Hypothalamus (tissue), 51 donors: ENCODE measurements at places on chromosomes 2 and 18.
A peak's percentile ranks its signal among the peaks of the same experiment; 100 is the strongest.

- no peak for DNase-seq
Measured at GRCh38 chr2:205685314-205686055, 3.2 kb downstream of the NRP2 start.

DNA sequence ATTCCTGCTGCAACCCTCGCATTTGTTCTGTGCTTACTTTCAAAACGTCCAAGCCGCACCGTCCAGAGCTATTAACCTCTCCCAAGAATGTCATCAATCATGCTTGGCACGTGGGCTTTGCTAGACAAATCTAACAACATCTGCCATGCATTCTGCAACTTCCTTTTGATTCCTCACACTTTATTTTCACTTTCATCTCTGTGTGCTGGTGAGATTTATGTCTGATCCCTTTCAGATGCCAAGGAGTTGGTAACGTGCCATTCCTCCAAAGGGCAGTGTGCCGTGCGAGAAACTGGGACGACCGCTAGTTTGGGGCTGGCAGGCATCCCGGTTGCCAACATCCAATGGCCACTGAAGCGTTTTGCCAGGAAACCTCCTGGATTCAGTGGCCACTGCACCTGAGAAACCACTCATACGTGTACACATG, 230.0 kb upstream of the PARD3B start:
- peak; percentile 31 for DNase-seq

- DNase-seq = no peak
Measured at GRCh38 chr18:48530399-48531081, 8.3 kb upstream of the CTIF start.

DNA sequence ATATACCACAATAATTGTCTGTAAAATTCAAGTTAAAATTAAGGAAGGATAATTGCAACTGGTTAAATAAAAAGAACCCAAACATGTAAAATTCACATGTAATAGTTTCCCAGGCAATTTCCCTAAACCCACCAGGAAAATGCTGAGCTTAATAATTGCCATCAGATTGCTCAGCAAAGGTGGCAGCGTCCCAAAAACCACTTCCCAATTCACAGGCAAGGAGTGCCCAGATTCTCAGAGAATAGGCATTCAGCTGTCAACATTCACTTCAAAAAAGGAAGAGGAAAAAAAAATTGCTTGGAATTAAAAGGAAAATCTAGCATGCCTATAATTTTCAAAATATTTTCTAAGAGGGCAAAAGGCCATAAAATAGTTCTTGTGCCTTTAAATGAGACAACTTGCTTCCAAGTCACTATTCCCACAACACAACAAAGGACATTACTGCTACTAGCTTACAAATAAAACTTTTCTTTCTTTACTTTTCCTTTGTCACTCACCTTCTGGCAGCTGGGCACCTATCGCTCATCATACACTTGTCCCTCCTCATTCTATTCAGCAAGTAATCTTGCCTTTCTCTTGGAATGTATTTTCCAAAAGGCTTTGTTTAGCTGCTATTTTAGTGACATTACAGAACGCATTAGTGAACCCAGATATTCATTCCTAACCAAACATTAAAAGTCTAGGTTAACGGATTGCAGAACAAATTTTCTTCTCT, 15.2 kb downstream of the SRBD1 start:
- peak; percentile 8 for DNase-seq

DNA sequence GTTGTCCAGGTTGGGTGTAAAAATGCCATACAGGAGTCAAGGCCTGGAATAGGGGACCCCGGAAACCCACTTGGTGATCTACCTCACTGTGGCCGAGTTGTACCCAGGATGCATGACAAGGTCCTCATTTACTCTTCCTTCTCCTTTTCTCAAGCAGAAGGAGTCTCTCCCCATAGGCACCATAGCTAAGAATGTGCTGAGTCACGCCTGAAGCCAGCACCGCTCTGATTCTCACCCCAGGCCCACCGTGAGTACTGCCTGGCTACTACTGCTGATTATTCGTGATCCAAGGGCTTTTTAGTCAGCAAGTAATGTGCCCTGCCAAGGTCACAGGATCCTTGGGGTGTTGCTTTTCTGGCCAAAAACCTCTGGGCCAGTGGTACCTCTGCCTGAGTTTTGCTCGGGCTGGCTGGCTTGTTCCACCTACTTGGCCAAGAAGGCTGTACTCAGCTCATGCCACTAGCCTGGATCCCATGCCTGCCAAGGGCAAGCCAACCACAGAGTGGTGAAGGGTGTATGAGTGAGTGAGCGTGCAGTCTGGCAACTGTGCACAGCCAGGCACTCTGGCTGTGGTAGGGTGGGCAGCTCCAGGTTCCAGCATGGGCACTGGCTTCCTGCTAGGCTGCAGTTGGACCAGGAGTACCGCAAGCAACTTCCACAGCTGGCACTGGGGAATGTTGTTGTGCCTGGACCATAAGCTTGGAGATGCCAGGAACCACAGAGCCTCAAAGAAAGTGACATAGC, 650.1 kb upstream of the VRK2 start:
- no peak for DNase-seq

DNA sequence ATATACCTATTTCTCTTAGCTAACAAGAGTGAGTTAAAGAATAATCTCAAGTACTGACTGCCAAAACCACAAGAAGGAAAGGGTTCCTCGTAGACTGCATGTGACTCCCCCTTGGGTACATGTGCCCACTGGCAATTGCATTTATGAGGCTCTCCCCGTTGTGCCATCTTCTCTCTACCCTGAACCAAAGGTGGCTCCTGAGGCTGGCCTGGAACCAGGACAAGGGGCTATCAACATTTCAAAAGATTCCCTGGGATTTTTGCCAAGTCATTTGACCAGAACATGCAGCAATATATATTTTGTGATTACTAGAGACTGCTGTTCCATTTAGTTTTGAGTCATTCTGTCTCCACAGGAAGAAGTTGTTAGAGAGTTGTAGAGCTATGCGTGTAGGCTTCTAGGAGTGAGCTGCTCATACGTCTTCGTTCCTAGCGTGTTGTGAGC, 45.8 kb downstream of the LAMA3 start:
- no peak for DNase-seq

- DNase-seq = no peak
Measured at GRCh38 chr2:209441541-209441940, 17.7 kb downstream of the MAP2 start.

GRCh38 chr2:129755786-129756185, 223.7 kb upstream of the RAB6C start:
- DNase-seq = no peak

GRCh38 chr2:36125702-36126101, 229.9 kb upstream of the CRIM1 start:
- no peak for DNase-seq

DNA sequence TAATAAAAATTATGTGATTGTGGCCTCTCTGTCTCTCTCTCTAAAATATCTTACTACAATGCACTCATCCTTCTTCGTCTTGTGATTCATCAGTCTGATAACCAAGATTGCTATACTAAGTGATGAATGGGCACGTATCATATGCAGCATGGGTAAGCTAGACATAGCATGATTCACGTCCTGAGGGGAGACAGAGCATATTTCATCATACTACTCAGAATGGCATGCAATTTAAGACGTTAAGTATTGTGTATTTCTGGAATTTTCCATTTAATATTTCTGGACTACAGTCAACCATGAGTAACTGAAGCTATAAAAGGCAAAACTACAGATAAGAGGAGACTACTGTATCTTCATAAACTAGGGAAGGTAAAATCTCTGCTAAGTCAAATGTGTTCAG, 97.0 kb upstream of the CD226 start:
- DNase-seq = no peak

DNA sequence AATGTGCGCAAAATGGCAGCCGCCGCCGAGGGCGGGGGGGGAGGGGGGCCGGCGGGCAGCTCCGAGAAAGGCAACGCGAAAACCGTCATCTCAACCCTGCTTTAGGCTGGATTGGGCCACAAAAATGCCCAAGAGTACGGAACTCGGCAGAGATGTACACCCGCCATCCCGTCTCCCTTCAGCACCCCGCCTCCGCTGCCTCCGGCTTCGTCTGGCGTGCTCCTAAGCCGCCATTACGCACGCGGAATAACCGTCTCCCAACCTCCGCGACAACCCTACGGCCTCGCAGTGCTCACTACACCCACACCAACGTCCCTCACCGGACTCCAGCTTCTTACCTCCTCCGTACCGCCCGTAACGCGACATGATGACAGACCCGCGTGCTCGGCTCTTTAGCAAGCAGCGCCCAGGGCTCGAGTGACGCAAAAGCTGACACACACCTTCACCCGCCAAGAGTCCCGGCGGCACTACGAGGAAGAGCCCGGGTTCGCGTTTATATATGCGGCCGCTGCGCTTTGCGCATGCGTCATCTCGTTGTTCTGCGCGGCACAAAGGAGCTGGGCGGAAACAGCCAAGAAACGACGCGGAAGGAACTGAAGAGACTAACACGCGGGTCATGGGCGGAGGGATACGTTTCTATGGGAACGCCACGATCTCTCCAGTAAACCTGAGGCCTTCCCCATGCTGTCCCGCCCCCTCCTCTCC, at the start of gene SRSF7:
Gene SRSF7, minus strand, starts transcription at position 471 of the 705 bp plus-strand sequence. Its CDS starts 105 bp downstream, at position 366.
- DNase-seq = peak; percentile 97

DNA sequence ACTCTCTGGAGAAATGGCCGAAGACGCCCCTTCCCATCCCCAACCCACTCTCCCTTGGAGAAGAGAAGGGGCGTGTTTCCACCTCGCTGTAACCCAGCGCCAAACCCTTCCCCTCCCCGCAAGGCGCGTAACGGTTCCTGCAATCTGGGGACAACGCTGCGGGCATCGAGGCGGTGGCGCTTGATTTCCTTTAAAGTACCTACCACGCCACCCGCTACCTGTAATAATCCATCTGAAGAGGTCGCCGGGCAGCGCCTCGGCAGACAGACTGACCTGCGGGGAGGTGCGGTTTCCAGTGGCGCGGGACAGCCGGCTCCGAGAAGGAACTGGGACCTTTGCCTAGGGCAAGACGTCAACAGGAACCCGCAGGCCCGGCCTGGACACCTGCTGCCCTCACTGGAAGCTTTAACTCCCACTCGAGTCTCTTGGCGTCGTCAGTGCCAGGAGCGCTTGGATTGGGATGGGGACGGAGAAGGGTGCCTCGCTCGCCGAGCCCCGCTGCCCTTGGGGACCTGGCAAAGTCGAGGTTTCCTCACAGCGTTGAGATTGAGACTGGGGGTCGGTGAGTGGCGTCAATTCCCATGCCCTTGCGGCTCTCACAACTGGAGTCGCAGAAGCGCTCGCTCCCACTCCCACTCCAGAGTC, at the start of gene CYP1B1:
Gene CYP1B1, minus strand, starts transcription at position 645 of the 645 bp plus-strand sequence. CDS start 763 bp downstream, outside the sequence.
- DNase-seq = no peak

DNA sequence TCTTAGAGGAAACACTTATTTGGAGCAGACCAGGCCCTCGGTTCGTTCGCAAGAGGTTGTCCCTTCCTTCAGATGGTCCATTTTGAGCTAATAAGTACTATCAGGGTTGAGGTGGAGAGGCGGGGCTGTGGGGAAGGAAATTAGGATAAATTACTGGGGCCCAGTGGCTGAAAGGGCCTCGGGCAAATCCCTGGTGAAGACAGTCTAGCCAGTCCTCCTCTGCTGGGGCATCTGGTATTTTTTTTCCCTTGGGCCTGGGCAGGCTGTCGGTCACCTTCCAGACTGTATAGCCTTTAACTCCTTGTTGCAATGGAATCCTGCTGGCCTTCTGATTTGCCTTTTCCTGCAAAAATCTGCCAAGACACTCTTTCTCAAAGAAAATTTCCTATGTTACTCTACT, 1.7 kb upstream of the MYO3B start:
- DNase-seq = no peak

DNA sequence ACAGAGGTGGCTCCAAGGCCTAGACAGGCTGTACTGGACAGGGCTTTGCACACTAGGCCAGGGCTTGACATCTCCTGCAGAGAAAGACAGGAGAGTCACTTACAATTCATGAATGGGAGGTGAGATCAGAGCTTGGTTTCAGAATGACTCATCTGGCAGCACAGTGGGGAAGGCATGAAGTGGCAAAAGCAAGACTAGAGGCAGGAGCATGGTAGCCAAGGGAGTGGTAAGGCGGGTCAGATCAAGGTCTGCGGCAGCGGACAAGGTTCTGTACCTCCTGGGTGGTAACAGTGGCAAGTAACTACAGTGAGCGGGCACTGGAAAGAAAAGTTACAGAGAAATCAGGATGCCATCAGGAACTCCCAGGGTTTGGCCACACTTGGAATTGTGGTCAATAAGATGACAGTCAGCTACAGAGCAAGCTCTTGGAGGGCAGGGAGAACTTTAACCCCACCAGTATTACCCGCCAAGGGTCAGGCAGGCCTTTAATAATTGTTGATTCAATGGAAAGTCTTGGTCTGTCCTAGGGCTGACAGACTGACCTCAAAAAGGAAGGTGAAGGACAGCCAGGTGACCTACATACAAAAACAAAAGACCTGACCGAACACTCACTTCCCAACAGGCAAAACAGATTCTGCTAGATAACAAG, 5.7 kb downstream of the MCFD2 start:
- DNase-seq = no peak

DNA sequence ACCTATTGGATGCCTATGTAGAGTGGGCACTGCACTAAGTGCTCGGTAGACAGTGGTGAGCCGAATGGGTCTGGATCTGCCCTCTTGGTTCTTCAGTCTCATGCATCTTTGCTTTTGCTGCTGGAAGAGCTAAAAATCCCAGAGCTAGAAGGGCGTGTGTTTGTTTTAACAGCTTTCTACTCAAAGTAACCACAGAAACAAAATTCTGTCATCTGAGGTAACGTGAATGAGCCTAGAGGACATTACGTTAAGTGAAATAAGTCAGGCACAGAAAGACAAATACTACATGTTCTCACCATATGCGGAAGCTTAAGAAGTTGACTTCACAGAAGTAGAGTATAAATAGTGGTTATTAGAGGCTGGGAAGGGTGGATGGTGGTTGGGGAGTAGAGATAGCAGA, 119.8 kb downstream of the PLB1 start:
- DNase-seq = no peak

DNA sequence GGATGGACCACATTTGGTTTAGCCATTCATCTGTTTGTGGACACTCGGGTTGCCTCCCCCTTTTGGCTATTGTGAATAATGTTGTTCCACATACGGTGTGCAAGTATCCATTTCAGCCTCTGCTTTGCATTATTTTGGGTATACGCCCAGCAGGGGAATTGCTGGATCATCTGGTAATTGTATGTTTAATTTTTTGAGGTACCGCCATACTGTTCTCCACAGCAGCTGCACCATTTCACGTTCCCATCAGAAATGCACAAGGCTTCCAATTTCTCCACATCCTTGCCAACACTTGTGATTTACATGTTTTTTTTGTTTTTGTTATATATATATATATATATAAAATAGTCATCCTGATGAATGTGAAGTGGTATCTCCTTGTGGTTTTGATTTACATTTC, 54.6 kb upstream of the TWIST2 start:
- no peak for DNase-seq

GRCh38 chr18:71529703-71530303, 1014.3 kb downstream of the CBLN2 start:
- DNase-seq = no peak
